CD4-positive, alpha-beta memory T cell (primary cell): ENCODE measurements at places on chromosomes 6 and 20.

DNA sequence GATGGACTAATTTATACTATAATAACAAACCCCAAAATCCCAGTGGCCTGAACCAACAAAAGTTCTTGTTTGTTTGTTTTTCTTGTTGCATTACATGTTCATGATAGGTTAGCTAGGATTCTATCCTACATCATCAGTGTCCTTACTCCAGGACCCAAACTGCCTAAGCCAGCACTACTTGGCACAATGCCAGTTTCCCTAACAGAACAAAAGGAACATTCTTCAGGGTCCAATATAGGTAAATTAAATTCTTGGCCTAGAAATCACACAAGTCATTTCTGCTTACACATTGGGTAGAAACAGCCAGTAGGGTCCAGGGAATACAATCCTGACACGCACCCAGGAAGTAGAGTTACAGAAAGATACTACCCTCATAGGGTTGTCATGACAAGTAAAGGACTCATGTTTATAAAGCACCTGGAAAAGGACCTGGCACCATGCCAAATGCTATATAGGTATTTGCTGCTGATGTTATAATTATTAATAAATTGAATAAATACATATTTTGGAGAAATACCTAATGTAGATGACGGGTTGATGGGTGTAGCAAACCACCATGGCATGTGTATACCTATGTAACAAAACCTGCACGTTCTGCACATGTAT is 38.8 kb downstream of the RCAN2 start:
- no peaks in the 10 kb centered on the region for H3K36me3 ChIP-seq
- H3K27me3 ChIP-seq, result no peaks in the 10 kb centered on the region
- H3K4me3 ChIP-seq, result no peak overlapping the region
- DNase-seq, result no peak

GRCh38 chr6:35191889-35192288 is 21.9 kb upstream of the SCUBE3 start:
- DNase-seq, result no peak
- no peaks in the 10 kb centered on the region for H3K36me3 ChIP-seq
- no peak overlapping the region for H3K4me3 ChIP-seq
- no peaks in the 10 kb centered on the region for H3K4me1 ChIP-seq

DNA sequence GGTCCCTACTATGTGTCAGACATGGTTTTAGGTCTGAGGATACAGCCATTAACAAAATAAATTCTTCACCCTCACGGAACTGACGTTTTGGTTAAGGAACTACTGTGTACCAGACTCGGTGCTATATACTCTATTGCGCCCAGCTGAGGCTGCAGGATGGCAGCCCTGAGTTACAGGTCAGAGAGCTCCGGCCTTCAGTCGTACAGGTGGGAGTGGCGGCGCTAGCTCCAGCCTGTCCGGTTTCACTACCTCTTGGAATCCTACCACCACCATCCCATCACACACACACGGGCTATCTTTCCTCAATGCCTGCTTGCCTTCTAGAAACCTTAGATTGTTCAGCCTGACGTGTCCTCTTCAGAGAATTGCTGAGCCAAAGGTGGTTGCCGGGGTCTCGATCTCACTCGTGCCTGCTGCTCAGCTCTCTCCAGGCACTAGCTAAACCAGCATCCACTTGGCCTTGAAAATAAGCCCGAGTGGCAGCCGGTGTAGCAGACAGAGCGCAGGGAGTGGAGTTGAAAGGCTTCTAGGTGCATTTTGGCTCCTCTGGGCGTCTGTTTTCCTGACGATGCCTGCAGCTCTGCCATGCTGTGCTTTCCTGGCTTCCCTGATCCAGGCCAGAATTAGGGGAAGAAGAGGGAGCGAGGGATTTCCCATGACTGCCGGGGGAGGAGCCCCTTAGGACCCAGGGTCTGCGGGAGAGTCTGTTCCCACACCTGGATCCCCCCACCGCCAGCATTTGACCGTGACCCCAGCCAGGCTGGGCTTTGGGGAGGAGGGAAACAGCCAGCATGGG is 1.1 kb upstream of the TCF15 start:
- no peak overlapping the region for H3K4me3 ChIP-seq
- no peak overlapping the region for H3K27ac ChIP-seq
- H3K27me3 ChIP-seq, result peaks cover 12% of the 10 kb centered on the region

- H3K27ac ChIP-seq, result no peak overlapping the region
- no peak for DNase-seq
- H3K4me1 ChIP-seq, result no peaks in the 10 kb centered on the region
These were observed 260.6 kb downstream of the TPBG start for GRCh38 chr6:82624251-82624650.

- DNase-seq, result no peak
- H3K4me3 ChIP-seq, result no peak overlapping the region
- no peaks in the 10 kb centered on the region for H3K36me3 ChIP-seq
- H3K27me3 ChIP-seq, result no peaks in the 10 kb centered on the region
These were observed 164.8 kb upstream of the BMP5 start for GRCh38 chr6:56040223-56040622.

GRCh38 chr6:33384581-33385020 is 7.0 kb upstream of the KIFC1 start:
- no peaks in the 10 kb centered on the region for H3K36me3 ChIP-seq
- no peak overlapping the region for H3K4me3 ChIP-seq
- H3K4me1 ChIP-seq, result no peaks in the 10 kb centered on the region

GRCh38 chr6:90663873-90664272 is 77.0 kb upstream of the MAP3K7 start:
- H3K36me3 ChIP-seq, result no peaks in the 10 kb centered on the region
- no peaks in the 10 kb centered on the region for H3K4me1 ChIP-seq
- no peak overlapping the region for H3K4me3 ChIP-seq
